Stimulated activated CD4-positive, alpha-beta T cell treated with anti-CD3 and anti-CD28 coated beads, Interleukin-4, amount 100 ng/mL, for 4 hours (primary cell): ENCODE measurements at places on chromosomes 11 and 22.

GRCh38 chr11:117055469-117055868 is 42.8 kb downstream of the SIK3 start:
- no peak for DNase-seq

DNA sequence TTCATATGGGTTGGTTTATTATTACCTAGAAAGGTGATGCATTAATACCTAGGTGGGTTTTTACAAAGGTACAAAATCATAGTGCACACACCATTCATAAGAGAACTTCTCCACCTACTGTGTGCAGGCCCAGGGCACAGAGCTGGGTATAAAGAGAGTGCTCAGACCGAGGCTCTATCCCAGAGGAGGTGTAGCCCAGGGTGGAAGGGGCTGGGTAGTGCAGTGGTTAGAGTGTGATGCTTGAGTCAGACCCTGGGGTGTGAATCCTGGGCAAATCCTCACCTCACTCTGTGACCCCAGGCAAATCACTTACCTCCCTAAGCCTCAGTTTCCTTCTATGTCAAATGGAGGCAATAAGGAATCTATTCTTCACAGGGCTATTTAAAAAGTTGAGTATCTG is 32.2 kb downstream of the PARVG start:
- DNase-seq, result no peak

- no peak for DNase-seq
These were observed 25.9 kb downstream of the KMT2A start for GRCh38 chr11:118462178-118462577.

- no peak for DNase-seq
These were observed 24.9 kb downstream of the TCP11L1 start for GRCh38 chr11:33064033-33064825.

GRCh38 chr11:45913514-45913913 is 4.2 kb downstream of the PEX16 start:
- DNase-seq, result no peak

DNA sequence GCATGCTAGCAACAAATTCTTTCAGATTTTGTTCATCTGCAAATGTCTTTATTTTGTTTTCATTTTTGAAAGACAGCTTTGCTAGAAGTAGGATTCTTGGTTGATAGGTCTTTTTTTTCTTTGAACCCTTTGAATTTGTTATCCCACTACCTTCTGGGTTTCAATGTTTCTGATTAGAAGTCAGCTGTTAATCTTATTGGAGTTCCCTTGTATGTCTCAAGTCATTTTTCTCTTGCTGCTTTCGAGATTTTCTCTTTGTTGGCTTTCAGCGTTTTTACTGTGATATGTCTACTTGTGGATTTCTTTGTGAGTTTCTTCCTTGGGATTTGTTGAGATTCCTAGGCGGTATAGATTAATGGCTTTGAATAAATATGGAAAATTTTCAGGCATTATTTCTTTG is 27.2 kb upstream of the MS4A8 start:
- DNase-seq, result no peak

DNA sequence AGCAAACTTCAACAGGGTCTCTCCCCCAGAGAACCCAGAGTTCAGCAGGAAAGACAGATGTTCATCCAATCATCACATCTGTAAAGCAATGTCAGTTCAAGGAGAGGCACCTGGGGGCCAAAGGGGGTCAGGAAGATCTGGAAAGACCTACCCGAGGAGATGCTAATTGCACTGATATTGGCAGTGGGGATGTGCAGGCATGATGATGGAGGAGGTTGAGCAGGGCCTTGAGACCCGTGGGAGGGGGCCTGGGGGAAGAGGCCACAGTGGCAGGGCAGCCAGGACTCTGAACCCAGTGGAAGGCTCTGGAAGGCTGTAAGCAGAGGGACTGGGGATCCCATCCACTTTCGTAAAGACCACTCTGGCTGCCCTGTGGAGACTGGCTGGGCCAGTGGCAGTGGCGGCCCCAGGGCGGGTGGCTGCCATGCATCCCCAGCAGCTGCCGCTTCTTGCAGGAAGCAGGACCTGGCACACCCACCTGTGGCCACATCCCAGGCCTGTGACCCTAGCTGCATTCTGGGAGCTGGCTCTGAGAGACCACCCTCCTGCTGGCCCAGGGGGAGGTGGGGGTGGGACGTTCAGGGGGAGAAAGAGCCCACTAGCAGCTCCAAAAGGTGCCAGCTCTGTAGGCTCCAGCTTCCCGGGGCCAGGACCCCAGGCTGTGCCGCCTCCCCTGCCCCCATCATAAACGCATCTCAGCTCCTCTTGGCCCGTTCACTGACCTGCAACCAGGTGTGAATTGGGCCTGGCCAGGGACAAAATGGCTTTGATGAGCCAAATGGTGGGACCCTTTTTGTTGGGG is 59.9 kb upstream of the FGF3 start:
- DNase-seq, result no peak
